ENCODE measurements at places on chromosomes 6 and 20.

GRCh38 chr20:39897781-39898466, 791.1 kb downstream of the MAFB start:
- DNase-seq = no peak

- no peak for DNase-seq
Observed at GRCh38 chr20:22542427-22542826, 41.9 kb downstream of the FOXA2 start.

GRCh38 chr6:151313066-151313491, 73.3 kb downstream of the AKAP12 start:
- no peak for DNase-seq

- no peak for DNase-seq
Observed at GRCh38 chr20:58198901-58199355, 29.5 kb downstream of the ANKRD60 start.

- DNase-seq = peak; percentile 5
Observed at GRCh38 chr6:89834884-89835792, 5.5 kb downstream of the CASP8AP2 start.

DNA sequence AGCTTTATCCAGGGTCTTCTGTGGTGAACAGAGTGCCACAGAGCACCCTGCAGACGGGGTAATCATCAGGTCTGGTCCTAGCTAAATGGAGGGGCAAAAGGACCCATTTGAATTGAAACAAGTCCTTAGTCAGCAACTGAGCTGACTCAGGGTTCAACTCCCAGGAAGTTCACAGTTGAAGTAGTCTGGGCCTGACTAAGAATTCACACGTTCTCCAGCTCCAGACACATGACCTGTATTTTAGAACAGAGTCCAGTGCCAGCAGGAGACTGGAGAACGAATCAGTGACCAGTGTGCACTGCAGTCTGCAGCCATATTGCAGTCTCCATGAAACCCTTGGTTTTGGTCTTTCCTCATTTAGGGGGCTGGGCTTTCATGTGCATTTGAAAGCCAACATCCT, 85.2 kb downstream of the ELOVL4 start:
- no peak for DNase-seq

DNA sequence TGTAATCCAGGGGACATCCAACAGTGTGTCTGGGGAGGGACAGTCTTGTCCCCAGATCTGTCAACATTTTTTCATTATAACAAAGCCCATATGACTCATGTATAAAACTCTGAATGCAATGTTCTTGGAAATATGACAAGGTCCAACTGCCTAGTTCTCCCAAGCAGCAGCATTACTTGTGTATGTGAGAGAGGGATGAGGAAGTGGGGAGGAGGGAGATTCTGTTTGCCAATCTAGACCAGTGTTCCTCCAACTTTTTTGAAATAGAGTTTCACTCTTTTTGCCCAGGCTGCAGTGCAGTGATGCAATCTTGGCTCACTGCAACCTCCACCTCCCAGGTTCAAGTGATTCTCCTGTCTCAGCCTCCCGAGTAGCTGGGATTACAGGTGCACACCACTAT, 394.8 kb downstream of the DHX35 start:
- no peak for DNase-seq

GRCh38 chr20:1657556-1658334, at the start of gene SIRPG:
Gene SIRPG, minus strand, starts transcription at chr20:1657779. Its CDS starts 65 bp downstream, at chr20:1657714.
- no peak for DNase-seq

DNA sequence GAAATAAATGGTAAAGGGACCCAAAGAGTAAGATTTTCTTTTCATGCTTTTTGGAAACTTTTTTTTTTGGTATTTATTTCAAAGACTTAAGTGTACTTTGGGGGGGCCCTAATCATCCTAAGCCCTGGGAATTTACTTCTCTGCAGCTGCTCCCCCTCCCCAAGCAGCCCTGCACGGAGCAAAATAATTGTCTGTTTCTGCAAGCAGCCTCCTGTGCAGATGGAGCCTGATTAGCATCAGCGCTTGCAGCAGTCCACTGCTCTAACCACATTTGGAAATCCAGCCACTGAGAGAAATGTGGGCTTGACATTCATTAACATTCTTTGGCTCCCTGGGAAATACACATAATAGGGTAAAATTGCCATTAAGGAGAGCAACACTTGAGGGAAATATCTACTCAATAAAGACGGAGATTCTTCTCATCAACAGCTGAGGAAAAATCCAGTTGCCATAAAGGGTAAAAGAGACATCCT, 309.2 kb upstream of the MAP3K7 start:
- no peak for DNase-seq

DNA sequence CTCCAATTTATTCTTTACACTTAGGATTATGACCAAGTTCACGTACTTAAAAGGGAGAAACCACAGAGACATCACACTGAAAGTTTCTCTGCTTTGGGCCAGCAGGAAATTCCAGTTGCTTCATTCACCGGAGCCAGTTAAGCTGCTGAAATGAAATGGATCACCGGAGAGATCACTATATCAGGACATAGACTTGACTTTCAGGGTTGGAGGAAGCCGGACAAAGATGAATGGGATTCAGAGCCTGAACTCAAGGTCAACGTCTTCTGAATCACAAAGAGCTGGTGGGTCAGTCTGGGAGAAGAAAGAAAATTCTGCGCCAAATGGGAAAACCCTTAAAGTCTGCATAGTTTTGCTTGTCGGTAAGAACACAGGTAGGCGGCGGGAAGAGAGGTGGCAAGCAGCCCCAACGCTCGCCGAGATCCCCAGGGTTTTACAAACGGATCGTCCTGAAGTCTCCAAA, 81.9 kb upstream of the CCDC28A start:
- no peak for DNase-seq

DNA sequence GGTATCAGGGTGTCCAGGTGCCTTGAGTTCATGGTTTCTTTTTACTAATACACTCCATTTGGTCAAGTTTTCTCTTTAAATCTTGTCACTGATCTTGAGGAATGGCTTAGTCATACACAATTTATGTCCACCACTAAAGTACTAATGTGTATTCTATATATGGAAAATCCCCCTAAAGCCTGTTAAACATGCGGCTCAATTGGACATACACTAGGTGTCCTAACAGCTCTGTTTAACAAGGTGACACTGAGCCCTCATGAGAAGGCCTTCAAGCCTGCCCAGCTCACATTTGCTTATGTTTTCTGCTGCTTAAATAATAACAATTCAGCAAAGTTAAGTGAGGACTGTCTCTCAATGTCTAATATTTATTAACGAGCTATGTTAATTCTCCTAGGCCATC, 31.5 kb downstream of the PDE7B start:
- no peak for DNase-seq

DNA sequence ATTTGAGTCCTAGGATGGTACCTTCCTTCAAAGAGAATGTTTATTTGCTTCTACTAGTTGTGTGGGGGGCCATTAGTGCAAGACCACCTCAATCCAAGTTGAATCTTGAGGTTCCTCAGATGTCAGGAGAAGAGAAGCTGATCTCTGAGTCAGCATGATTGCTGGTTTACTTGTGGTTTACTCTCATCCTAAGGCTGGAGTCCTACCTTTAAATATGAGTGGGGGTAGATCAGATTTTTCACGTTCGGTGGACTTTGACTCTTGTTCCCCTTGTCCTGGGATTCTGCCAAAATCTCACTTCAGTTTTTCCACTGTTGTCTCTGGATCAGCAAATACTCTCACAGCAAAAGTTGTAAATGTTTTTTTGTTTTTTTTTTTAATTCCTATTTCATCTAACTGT, 84.6 kb upstream of the F13A1 start:
- no peak for DNase-seq

- DNase-seq = no peak
Observed at GRCh38 chr6:1316489-1316971, 4.6 kb downstream of the FOXQ1 start.
